Effector memory CD8-positive, alpha-beta T cell (primary cell): ENCODE measurements at places on chromosomes 7 and 10.

DNA sequence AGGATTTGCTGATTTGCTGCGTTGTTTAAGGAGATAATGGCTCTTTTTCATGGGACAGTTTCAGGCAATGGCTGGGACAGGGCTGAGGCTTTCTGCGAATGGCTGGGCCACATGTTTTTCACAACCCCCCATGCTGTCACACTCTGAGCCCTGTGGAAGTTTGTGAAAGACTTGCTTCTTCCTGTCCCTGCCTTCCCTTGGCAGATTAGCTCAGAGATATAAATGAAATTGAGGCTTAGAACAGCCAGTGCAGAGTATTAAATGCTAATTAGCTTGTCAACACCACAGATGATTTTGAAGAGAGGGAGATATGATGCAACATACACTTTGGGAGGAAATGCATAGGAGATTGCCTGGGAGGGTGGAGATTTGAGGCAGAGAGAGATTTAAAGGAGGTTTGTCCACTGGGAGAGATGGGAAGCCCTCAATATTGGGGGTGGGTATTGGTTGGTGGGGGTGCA, 232.0 kb downstream of the SH2D4B start:
- H3K27me3 ChIP-seq: peaks cover 27% of the 10 kb centered on the region
- no peak overlapping the region for H3K27ac ChIP-seq
- no peaks in the 10 kb centered on the region for H3K36me3 ChIP-seq
- H3K4me1 ChIP-seq: no peaks in the 10 kb centered on the region
- H3K4me3 ChIP-seq: no peak overlapping the region

- DNase-seq: no peak
- H3K27me3 ChIP-seq: no peaks in the 10 kb centered on the region
- no peaks in the 10 kb centered on the region for H3K4me1 ChIP-seq
- no peak overlapping the region for H3K4me3 ChIP-seq
Measured at GRCh38 chr7:34453150-34453549, 204.9 kb upstream of the NPSR1 start.

DNA sequence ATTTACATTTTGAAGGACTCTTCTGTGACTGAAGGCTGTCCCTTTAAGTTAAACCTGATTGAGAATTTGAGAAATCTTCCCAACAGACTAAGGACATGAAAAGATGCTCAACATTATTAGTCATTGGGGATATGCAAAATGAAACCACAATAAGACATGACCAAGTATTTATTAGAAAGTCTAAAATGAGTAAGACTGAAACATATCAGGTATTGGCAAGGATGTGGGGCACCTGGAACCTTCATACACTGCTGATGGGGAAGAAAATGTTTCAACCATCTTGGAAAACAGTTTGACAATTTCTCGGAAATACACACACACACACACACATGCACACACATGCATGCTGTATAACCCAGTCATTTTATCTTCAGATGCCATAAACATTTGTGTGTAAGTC, 132.1 kb upstream of the CDK6 start:
- no peak overlapping the region for H3K4me3 ChIP-seq
- no peaks in the 10 kb centered on the region for H3K4me1 ChIP-seq
- H3K36me3 ChIP-seq: no peaks in the 10 kb centered on the region
- no peak for DNase-seq
- H3K27me3 ChIP-seq: no peaks in the 10 kb centered on the region
- H3K27ac ChIP-seq: no peak overlapping the region

DNA sequence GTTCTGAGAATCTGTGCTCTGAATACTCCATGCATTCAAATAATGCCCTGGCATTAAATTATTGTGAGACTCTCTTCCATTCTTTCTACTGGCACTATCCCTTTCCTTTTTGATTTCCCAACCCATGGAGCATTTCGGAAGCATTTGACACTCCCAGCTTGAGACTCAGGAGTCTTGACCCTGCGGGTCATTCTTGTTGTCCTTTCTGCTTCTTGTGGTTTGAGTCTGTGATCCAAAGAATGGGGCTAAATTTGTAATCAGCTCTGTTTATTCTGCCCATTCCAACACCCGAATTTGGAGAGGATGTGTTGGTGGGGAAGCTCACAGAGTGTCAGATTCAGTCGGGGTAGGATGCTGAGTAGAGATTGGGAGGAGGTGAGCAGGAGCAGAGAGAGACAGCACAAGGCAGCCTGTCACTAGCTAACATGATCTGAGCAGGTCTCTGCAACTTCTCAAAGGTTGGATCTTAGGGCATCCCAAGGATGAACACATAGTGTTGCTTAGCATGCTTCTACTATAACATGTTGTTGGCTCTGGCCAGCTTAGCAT, 80.4 kb upstream of the BMPER start:
- no peak overlapping the region for H3K27ac ChIP-seq
- no peaks in the 10 kb centered on the region for H3K27me3 ChIP-seq
- no peak for DNase-seq
- H3K4me1 ChIP-seq: no peaks in the 10 kb centered on the region
- H3K36me3 ChIP-seq: no peaks in the 10 kb centered on the region

DNA sequence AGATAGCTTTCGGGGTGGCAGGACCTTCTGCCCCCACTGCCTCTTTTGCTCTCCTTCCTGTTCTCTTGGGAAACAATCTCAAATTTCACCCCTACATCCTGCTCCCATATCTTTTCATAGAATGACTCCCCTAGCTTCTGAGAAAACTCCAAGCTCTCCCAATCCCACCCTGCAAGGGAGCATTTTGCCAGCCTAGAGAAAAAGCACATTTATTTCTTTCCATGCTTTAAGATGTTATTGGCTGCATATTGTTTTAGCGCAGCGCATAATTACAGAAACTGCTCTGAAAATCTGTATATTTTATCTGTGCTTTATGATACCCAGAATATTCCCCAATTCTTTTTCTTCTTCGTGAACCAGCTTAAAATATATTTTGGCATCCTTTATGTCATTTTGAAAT, 601.3 kb downstream of the KCNMA1 start:
- H3K27me3 ChIP-seq: no peaks in the 10 kb centered on the region
- no peaks in the 10 kb centered on the region for H3K4me1 ChIP-seq
- no peak for DNase-seq
- no peak overlapping the region for H3K4me3 ChIP-seq

GRCh38 chr7:38842746-38843145, 66.2 kb downstream of the VPS41 start:
- H3K27ac ChIP-seq: no peak overlapping the region
- DNase-seq: no peak
- H3K4me1 ChIP-seq: peaks cover 18% of the 10 kb centered on the region
- H3K4me3 ChIP-seq: no peak overlapping the region

DNA sequence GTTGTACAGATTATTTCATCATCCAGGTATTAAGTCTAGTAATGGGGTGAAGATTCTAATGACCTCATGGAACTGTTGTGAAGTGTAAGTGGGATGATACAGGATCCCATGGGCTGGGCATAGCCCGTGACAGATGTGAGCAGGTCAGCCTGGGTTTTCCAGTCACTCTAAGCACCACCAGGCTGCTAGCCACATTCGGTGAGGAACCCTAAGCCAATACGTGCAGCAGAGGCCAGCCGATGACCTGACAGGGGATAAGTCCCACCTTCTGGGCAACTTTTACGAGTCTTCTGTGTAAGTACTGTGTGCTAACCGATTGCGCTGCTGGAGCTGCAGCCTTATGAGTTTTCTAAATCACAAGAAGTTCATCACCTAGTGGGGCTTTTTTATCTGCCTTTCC, 7.3 kb downstream of the ZNF503 start:
- peaks cover 1% of the 10 kb centered on the region for H3K36me3 ChIP-seq
- H3K4me3 ChIP-seq: no peak overlapping the region
- no peak for DNase-seq
- H3K4me1 ChIP-seq: peaks cover 8% of the 10 kb centered on the region
- peaks cover 85% of the 10 kb centered on the region for H3K27me3 ChIP-seq
- H3K27ac ChIP-seq: no peak overlapping the region

GRCh38 chr7:46939558-46939957, 642.4 kb downstream of the TNS3 start:
- no peak for DNase-seq
- H3K4me3 ChIP-seq: no peak overlapping the region
- no peaks in the 10 kb centered on the region for H3K36me3 ChIP-seq
- no peaks in the 10 kb centered on the region for H3K27me3 ChIP-seq
- no peaks in the 10 kb centered on the region for H3K4me1 ChIP-seq
- H3K27ac ChIP-seq: no peak overlapping the region

GRCh38 chr7:102272075-102272916, 14.4 kb upstream of the SH2B2 start:
- no peak overlapping the region for H3K4me3 ChIP-seq
- peaks cover 3% of the 10 kb centered on the region for H3K4me1 ChIP-seq
- DNase-seq: peak; percentile 77
- no peaks in the 10 kb centered on the region for H3K27me3 ChIP-seq
- no peaks in the 10 kb centered on the region for H3K36me3 ChIP-seq

GRCh38 chr10:58512491-58513187, at the start of gene BICC1:
BICC1 (plus strand) TSS chr10:58512872; CDS start chr10:58513144, 272 bp downstream.
- H3K36me3 ChIP-seq: no peaks in the 10 kb centered on the region
- H3K4me3 ChIP-seq: peak within 1 kb of the TSS; percentile 66
- no peak for DNase-seq

- DNase-seq: no peak
- no peak overlapping the region for H3K4me3 ChIP-seq
- H3K36me3 ChIP-seq: no peaks in the 10 kb centered on the region
- no peaks in the 10 kb centered on the region for H3K27me3 ChIP-seq
- no peak overlapping the region for H3K27ac ChIP-seq
Measured at GRCh38 chr10:90226517-90226916, 525.1 kb downstream of the KIF20B start.

GRCh38 chr10:3838460-3839437, 53.7 kb upstream of the KLF6 start:
- H3K4me1 ChIP-seq: peaks cover 17% of the 10 kb centered on the region
- H3K27me3 ChIP-seq: no peaks in the 10 kb centered on the region
- H3K27ac ChIP-seq: no peak overlapping the region
- DNase-seq: no peak
- no peaks in the 10 kb centered on the region for H3K36me3 ChIP-seq

- no peak overlapping the region for H3K4me3 ChIP-seq
- no peak overlapping the region for H3K27ac ChIP-seq
- H3K36me3 ChIP-seq: no peaks in the 10 kb centered on the region
- DNase-seq: no peak
Measured at GRCh38 chr10:70053841-70054288, 1.2 kb downstream of the MACROH2A2 start.

- H3K4me1 ChIP-seq: peaks cover 21% of the 10 kb centered on the region
- H3K27ac ChIP-seq: no peak overlapping the region
- H3K4me3 ChIP-seq: no peak overlapping the region
- no peaks in the 10 kb centered on the region for H3K27me3 ChIP-seq
- peaks cover 10% of the 10 kb centered on the region for H3K36me3 ChIP-seq
Measured at GRCh38 chr7:36658335-36659171, 65.7 kb downstream of the AOAH start.

DNA sequence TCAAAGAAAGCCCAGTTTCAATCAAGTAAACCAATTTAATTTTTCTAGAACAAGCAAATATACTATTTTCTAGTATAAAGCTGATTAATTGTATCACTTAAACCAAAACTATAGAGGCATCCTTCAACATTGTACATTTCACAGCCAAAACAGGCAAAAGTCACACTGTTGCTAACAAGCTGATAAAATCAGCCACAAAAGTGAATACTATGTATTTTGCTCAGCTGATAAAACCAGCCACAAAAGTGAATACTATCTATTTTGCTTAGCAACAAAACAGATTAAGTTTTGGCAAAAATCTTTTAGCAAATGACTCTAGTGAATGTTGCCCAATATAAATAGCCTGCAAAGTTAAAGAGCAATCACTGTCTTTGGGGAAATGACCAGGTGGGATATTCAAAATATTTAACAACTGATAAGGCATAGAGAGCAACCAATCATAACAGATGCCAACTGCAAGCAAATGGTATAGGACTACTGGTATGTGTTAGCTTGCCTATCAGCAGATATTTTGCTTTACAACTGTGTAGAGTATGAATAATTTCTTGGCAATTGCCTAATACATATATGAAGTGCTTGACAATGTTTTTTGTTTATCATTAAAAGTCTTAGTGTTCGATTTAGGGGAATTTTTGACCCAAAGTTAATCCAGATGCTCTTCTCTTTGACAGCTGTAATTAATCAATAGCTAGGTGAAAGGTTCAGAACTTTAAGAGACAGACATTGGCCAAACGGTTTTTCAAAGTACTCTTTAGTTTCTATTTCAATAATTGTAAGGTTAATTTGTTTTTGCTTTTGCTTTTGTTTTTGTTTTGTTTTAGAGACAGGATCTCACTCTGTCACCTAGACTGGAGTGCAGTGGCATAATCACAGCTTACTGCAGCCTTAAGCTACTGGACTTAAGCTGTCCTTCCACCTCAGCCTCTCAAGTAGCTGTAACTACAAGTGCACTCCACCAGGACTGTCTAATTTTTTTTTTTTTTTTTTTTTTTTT, 44.4 kb upstream of the SP4 start:
- H3K27me3 ChIP-seq: no peaks in the 10 kb centered on the region
- H3K4me3 ChIP-seq: peak overlapping the region; percentile 63
- no peaks in the 10 kb centered on the region for H3K36me3 ChIP-seq
- DNase-seq: no peak

DNA sequence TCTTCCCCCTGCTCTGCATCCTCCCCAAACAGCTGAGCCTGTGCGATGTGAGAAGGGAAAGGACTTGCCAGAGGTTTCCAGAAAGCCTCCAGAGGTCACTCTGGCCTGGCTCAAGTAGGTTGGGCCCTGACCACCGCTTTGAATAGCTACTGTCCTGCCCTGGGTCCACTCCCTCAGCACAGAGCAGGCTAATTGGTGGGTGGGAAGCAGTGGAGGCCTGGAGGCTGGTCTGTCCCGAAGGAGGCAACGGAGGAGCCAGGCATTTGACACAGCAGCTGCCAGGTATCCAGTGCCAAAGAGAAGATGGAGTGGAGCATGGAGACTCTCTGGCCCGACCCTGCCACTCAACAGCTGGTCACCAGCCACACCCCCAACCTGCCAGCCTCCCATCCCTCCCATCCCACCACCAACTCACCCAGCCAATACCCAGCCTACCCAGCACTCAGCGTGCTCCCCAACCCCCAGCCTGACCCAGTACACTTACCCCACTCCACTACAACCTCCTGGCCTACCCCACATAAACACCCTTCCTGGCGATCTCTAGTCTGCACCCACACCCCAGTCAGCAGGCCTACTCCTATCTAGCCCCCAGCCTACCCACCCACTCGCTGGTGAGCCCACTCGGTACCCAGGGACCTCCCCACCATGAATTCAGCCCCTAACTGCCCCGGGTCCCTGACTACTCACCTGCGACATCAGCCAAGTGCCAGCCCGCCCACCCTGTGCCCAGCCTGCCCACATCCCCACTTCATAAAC, 64.6 kb upstream of the COL13A1 start:
- peaks cover 44% of the 10 kb centered on the region for H3K27me3 ChIP-seq
- no peak for DNase-seq
- no peaks in the 10 kb centered on the region for H3K36me3 ChIP-seq
- no peak overlapping the region for H3K4me3 ChIP-seq
- H3K4me1 ChIP-seq: peaks cover 8% of the 10 kb centered on the region

- DNase-seq: no peak
- H3K27me3 ChIP-seq: peaks cover 63% of the 10 kb centered on the region
- no peaks in the 10 kb centered on the region for H3K36me3 ChIP-seq
- no peak overlapping the region for H3K27ac ChIP-seq
Measured at GRCh38 chr10:103535595-103535994, 42.1 kb downstream of the NEURL1 start.

DNA sequence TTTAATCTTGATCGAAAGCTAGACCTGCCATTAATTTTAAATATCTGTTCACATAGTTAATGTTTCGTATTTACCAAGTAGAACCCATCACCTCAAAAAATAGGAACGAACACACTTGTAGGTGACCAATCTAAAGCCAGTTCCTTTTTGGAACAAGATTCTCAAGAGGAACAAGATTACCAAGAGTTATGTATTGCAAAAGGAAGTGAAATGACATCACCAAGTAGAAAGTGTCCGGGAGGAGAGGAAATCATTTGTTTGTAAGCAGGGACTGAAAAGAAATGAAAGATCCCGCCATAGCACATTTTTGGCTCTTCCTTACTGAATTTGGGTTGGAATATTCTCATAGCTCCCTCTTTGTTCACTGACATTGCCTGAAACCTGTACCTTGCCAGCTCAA, 1200.5 kb downstream of the SORCS1 start:
- H3K4me3 ChIP-seq: no peak overlapping the region
- H3K27ac ChIP-seq: no peak overlapping the region
